Left cardiac atrium (tissue), 4 donors: ENCODE measurements at places on chromosomes 1 and 21. TPM values are rescaled to one million over a fixed set of nuclear protein-coding genes. Genes with fewer than 3 reads are reported as not detected.

Gene NEK2
- 0.68 TPM for total RNA-seq

Gene CIART
- 14.1 TPM for total RNA-seq

Gene S100A14
- total RNA-seq = 5.8 TPM

Gene MFAP2
- total RNA-seq = 7.9 TPM

Gene NBPF4
- not detected for total RNA-seq

Gene PRDX6
- 783 TPM for total RNA-seq

Gene OR2L8
- total RNA-seq = not detected

Gene DEDD
- 30.2 TPM for total RNA-seq

Gene F5
- total RNA-seq = 17.8 TPM
